ENCODE measurements at places on chromosomes 1 and 21. TPM values are rescaled to one million over a fixed set of nuclear protein-coding genes. Genes with fewer than 3 reads are reported as not detected.

HAPLN2 gene
- not detected for total RNA-seq

CLEC20A gene
- not detected for total RNA-seq

ESPN gene
- total RNA-seq: not detected

FTCD gene
- not detected for total RNA-seq

OR14K1 gene
- total RNA-seq: not detected

TNFAIP8L2 gene
- total RNA-seq: not detected

AIRE gene
- total RNA-seq: not detected

KRTAP12-2 gene
- not detected for total RNA-seq

PRAMEF18 gene
- total RNA-seq: not detected

ADGRL4 gene
- total RNA-seq: 282 TPM

TRIM67 gene
- not detected for total RNA-seq

ERO1B gene
- 3.9 TPM for total RNA-seq

TUT4 gene
- 10.4 TPM for total RNA-seq

S100A8 gene
- not detected for total RNA-seq

EPRS1 gene
- total RNA-seq: 91.6 TPM

PTGFR gene
- total RNA-seq: 0.38 TPM

DISC1 gene
- total RNA-seq: 9.4 TPM

PERM1 gene
- total RNA-seq: not detected

FMO3 gene
- 0.06 TPM for total RNA-seq

GPR52 gene
- 1.9 TPM for total RNA-seq

CRYAA gene
- total RNA-seq: not detected

F13B gene
- not detected for total RNA-seq

C1QC gene
- not detected for total RNA-seq

AGTRAP gene
- total RNA-seq: 39.3 TPM

C1orf94 gene
- not detected for total RNA-seq

WNT3A gene
- total RNA-seq: not detected

TNFRSF14 gene
- 61.0 TPM for total RNA-seq

CNST gene
- total RNA-seq: 14.9 TPM

NUAK2 gene
- 2.9 TPM for total RNA-seq

PFKL gene
- total RNA-seq: 217 TPM

SYCP1 gene
- total RNA-seq: not detected

CD1D gene
- total RNA-seq: under 0.01 TPM

EVI5 gene
- 36.2 TPM for total RNA-seq

TMEM200B gene
- 0.49 TPM for total RNA-seq

LRRIQ3 gene
- total RNA-seq: 0.16 TPM

SFN gene
- 0.16 TPM for total RNA-seq

CELF3 gene
- not detected for total RNA-seq

ZNF670 gene
- 9.9 TPM for total RNA-seq

CXADR gene
- total RNA-seq: 76.5 TPM

OPTC gene
- not detected for total RNA-seq

KCNC4 gene
- 3.9 TPM for total RNA-seq

PPIAL4G gene
- total RNA-seq: not detected

ST6GALNAC3 gene
- total RNA-seq: 25.1 TPM

PRRX1 gene
- 0.49 TPM for total RNA-seq

DIPK1A gene
- total RNA-seq: 0.25 TPM

VHLL gene
- total RNA-seq: not detected

PIGR gene
- total RNA-seq: not detected

SPRR1B gene
- not detected for total RNA-seq

TSTD1 gene
- 3.8 TPM for total RNA-seq

NHLH1 gene
- 0.06 TPM for total RNA-seq

S100B gene
- not detected for total RNA-seq

MX1 gene
- 41.3 TPM for total RNA-seq

OR10Z1 gene
- total RNA-seq: not detected

FLAD1 gene
- total RNA-seq: 16.8 TPM

RNU5D-1 gene
- total RNA-seq: not detected

PRPF38A gene
- total RNA-seq: 15.9 TPM

TNN gene
- total RNA-seq: not detected

HPDL gene
- total RNA-seq: 1.5 TPM

ANGEL2 gene
- 43.7 TPM for total RNA-seq
